ENCODE measurements at places on chromosomes 12 and 14.

DNA sequence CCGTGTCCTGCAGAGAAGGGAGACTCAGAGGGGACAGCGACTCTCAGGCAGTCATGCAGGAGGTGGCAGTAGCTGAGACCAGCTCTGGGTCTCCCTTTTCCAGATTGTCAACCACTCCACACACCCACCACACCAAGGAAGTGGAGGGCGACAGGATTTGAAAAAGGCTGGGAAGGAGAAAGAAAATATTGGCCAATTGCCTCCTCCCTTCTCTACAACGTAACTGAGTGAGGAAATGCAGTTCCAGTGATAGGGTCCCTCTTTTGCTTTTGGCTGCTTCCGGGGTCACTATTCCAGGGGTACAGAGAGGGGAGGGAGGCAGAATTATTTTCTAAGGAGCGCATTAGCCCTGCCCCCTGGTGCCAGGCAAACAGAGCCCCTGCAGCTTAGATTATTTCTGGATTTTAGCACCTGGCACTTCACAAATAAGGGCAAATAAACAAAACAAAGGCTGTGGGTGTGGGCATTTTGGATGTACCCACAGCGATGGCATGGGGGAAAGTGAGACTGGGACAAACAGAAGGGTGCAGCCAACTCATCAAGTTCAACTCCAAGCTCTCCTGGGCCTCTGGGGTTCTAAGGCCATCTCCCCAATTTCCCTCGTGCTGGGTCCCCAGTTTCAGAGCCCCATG lies 20.4 kb downstream of the ASB2 start:
- DNase-seq: no peak

GRCh38 chr12:58554522-58555157 lies 365.7 kb downstream of the LRIG3 start:
- no peak for DNase-seq

GRCh38 chr12:62123721-62124203 lies 136.4 kb upstream of the USP15 start:
- DNase-seq: peak; percentile 57

GRCh38 chr12:2501464-2502191 lies 293.1 kb upstream of the FKBP4 start:
- DNase-seq: no peak

DNA sequence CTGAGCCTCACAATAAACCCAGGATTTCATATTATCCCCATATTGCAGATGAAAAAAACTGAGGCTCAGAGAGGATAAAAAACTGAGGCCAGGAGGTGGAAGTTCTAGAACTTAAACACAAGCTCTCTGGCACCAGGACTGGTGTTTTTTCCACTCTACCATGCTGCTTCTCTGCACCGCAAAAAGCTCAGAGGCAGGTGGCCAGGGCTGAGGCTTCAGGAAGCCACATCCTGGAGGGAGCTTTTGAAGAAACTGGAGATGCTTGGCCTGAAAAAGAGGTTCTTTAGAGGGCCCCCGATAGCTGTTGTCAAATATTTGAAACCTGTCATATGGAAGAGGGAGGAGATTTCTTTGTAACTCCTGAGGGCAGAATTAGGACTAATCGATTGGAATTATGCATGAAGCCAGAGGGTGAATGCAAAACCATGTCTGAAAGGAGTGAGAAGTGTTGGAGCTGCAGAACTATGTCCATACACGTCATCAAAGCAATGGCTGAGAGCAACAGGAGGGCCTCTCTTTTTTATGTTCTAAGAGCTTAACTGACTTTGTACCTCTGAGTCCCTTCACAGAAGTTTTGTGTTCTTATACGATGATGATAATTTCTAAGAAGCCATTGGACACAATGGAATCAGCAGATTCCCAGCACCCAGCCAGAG lies 448.6 kb downstream of the FUT8 start:
- DNase-seq: no peak

- DNase-seq: no peak
Observed at GRCh38 chr12:70948236-70948975, 27.9 kb upstream of the PTPRR start.

DNA sequence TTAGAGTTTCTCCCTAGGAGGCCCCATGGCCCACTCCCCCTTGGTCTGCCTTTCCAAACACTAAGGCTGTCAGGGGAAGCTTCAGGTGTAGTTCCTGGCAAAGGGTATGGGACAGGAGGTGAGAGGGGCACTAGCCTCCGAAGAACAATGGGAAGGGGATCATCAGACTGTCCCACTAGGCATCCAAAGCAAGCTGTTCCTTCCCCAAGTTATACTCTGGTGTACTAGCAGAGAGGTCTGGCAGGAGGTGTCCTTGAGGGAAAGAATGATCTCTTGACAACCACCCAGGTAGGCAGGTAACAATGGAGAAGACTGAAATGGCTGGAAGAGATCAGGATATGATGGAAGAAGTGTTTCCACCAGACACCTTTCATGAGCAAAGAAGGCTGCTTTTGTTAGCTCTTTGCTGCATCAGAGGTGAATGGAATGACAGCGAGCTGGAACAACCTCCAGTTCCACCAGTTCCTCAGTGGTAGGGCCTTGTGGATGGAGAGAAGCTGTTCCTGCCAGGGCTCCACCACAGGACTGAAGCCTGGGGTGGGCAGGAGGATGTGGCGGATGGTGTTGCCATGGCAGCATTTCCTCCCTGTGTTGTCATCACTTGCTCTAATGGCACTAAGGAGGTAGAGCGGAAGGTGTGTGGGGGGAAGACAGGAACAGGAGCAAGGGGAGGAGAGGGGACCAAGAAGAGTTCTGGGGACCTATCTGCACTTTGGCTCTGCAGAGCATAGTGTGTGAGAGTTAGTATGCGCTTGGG lies 2.3 kb upstream of the AGAP2 start:
- peak; percentile 30 for DNase-seq

DNA sequence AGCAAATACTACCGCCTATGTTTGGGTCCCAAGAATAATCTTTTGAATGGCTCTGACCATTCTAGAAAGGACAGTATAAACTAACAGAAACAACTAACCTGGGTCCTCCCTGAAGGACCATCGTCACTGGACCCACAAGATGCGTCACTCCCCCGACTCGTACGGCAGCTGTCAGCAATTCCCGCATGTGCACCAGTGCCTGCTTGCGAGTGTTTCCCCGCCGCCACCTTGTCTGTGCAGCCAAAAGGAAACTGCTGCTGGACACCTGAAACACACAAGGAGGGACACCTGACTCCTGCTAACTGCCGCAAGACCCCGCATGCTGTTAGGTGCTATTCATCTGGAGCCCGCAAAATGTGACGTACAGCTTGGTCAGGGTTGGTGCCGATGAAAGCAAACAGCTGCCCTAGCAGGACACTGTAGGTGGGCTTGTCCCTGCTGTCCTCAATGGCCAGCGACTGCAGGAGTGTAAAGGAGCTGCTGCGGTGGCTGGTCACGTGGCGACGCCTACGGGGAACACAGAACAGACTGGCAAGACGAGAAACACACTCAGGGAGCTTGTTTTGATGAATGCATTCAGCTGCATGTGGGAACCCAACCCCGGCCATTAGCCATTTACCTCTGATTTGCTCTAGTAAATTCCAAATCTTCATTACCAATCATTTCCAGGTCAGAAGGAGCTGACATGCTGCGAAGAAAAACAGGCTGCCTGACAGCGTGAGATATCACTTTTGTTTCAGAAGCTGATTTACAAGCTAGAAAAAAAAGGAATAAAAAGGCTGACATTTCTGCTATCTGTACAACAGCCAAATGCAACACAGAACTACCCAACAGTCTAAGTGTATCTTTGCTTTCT lies 118.1 kb downstream of the TRAFD1 start:
- no peak for DNase-seq

DNA sequence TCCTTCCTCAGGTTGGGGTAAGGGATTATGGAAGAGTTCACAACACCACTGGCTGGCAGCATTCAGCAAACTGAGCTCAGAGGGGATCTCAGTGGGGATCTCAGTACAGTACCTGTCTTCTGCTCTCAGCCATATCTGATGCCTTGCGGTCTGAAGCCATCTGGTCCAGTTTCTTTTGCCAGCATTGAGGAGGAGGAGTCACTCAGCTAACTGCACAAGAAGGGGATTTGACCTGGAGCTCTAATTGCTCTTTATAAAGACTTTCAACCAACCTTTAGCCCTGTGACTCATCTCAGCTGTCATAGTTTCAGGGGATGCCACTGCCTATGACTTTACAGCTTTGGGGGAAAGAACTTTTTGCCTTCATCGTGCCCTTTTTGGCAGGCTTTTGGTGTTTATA lies 44.9 kb downstream of the JKAMP start:
- no peak for DNase-seq

DNA sequence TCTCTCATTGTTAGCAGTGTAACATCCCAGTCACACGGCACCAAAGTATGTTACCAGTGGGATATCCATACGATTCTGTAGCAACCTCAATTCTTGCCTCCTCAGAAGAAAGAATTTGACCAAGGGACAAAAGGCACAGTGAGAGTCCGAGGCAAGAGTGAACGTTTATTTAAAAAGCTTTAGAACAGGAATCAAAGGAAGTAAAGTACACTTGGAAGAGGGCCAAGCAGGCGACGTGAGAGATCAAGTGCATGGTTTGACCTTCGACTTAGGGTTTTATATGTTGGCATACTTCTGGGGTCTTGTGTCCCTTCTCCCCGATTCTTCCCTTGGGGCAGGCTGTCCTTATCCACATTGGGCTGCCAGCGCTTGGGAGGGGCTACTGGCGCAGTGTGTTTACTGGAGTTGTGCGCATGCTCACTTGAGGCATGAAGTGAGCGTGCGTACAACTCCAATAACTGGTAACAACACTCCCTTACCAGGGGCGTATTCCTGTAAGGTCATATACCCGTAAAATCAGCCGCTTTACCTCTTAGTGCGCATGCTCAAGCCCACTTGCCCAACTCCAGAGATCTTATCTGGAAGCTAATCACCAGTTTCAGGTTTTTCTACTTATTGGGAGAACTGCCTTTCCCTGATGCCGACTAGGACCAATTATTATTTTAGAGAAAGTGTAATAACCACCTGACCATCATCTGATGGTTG lies 71.7 kb downstream of the FAR2 start:
- DNase-seq: no peak

GRCh38 chr12:10940389-10940788 lies 1.3 kb upstream of the TAS2R14 start:
- no peak for DNase-seq

GRCh38 chr12:89825591-89826449 lies 117.2 kb upstream of the ATP2B1 start:
- DNase-seq: no peak

DNA sequence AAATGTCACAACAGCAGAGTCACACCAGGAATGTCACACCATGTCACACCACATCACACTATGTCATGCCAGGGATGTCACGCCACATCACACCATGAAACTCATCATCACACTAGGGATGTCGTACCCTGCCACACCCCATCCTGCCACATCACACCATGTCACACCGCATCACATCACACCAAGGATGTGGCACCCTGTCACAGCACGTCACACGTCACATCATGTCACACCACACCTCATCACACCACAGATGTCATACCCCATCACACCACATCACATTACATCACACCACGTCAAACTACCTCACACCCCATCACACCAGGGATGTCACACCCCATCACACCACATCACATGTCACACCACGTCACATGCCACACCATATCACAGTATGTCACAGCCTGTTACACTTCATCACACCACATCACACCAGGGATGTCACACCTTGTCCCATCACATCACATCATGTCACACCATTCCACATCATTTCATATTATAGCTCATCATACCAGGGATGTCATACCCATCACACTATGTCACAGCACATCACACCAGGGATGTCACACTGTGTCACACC lies 90.9 kb downstream of the TMEM121 start:
- no peak for DNase-seq

DNA sequence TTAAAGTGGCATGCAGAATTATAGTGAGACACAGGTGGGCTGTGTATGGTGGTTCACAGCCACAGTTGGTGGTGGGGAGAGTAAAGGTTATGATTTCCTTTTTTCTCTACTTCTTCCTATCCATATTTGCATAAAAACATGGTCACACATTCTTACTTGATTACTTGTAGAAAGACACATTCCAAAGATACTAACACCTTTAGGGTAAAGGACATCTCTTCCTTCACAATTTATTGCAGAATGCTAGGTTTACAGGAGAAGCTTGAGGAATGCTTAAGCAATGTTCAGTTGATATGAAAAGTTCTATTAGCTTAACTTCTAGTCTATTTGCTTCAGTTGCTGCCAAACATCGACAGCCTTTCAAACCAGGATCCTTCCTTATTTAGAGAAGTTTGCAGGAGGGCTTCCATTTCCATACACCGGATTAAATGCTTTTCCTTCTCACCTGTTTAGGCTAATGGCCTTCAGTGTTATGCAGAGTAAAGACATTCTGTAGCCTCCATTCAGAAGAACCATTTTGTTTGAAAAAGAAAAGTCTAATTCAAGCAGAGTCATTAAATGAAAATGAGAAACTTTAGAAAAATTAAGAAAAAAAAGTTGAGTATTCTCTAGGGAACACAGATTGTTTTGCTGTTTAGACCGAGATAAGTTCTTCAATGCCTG lies 2.6 kb upstream of the PHC1 start:
- no peak for DNase-seq

- no peak for DNase-seq
Observed at GRCh38 chr12:98758331-98758730, 113.2 kb downstream of the APAF1 start.

DNA sequence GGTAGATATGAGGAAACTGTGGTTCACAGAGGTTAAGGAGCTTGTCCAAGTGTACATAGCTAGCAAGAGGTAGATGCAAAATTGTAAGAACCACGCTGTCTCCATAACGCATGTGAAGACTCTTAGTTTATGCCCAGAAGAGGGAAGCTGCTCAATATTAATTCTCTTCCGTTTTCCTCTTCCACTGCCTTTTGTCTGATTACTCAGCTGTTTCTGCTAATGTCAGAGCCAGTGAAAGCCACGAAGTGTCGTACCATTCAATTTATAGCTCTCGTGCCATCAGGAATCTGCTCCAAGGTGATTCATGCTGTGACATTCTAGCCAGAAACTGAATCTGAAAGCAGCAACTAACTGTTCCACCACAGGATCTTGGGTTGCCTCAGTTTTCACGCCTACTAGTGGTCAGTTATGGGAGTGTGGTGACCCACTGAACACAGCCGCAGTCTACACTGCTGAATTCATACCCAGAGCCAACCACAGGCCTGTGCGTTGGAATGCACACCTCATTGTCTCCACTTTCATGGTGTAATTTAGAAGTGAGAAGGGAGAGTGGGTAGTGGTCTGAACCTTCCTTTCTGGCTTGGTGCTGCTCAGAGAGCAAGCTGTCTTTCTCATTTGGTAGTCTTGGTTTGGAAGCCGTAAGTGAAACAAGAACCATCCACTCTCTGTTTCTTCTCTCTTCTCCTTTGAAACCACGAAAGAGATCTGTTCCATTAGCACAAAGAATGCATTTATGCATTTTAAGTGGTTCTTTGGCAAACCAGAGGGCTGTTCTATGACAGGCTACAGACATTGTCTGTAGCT lies 74.2 kb upstream of the NAP1L1 start:
- peak; percentile 95 for DNase-seq

DNA sequence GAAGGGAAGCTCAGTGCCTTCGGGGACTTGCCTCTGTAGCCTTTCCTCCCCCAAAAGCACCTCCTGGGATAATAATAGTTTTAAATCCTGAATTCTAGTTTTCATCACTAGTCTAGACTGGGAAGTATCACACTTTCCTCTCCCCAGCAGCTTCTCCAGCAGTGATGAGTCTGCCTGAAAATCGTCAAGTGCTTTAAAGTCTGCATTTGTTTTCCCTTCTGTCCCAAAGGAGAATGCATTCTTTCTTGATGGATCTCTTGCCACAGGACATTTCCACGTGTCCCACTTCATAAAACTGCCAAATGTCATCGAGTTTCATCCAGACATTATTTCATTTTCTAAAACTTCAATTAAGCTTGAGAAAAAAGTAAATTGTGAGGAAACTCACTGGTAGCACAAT lies 15.0 kb downstream of the CSRP2 start:
- DNase-seq: no peak

GRCh38 chr14:98958632-98959031 lies 313.4 kb downstream of the BCL11B start:
- DNase-seq: no peak

Data from suppressor macrophage treated with lipopolysaccharide for 1 hour (primary cell).